ENCODE measurements at places on chromosomes 6 and 20. TPM values are rescaled to one million over a fixed set of nuclear protein-coding genes. Genes with fewer than 3 reads are reported as not detected.

DNA sequence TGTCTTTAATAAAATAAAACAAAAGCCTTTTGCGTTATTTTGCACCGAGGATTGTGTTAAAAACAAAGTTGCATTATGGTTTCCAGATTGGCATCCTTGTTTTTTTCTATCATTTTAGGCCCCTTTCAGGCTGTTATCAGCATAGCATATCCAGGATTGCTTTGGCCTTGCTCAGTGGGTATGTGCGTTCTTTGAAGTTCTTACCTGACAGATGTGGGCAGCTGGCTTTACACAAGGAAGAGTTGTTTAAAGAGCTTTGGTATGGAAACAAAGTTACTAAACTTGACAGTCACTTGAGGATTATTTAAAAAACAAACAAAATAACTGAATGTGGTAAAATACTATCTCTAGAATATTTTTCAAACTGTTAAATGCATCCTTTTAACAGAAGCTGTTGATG, 6.6 kb downstream of the VAPB start:
- H3K4me3 ChIP-seq: no peak overlapping the region
- peaks cover 61% of the 10 kb centered on the region for H3K4me1 ChIP-seq
- no peak overlapping the region for H3K27ac ChIP-seq
- no peaks in the 10 kb centered on the region for H3K27me3 ChIP-seq

PI3 gene
- total RNA-seq: not detected

DNA sequence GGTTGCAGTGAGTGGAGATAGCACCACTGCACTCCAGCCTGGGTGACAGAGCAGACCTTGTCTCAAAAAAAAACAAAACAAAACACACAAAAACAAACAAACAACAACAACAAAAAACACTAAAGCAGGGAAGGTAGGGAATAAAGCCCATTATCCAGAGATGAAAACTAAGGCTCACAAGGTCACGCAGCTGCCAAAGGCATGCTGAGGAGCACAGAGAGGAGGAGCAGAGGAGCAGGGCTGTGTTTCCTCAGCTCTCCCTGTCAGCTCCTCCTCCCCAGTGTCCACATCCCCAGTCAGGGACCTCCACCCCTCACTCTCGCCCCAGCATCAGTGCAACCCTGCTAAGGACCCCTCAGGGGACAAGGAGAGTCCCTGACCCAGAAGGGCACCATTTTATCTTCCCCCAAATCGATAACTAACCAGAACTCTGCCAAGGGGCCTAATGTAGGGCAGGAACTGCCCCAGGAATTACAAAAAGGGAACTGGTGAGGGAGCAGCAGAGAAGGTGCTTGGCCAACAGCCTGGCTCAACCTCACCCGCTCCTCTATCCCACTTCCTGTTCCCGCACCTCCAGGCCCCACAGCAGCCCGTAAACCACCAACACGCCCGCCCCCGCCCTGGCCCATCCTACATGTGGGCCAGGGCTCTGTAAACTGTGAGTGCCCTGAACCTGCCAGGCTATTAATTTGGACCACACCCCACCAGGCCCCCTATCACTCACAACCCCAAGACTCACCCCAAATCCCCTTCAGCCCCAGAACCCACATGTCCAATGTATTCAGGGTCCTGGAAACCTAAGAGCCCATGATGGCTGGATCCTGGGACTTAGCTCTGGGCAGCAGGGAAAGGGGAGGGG, 9.0 kb downstream of the TEAD3 start:
- peaks cover 4% of the 10 kb centered on the region for H3K36me3 ChIP-seq
- H3K4me3 ChIP-seq: peak overlapping the region; percentile 25
- peak overlapping the region; percentile 89 for H3K27ac ChIP-seq
- no peaks in the 10 kb centered on the region for H3K27me3 ChIP-seq
- peaks cover 68% of the 10 kb centered on the region for H3K4me1 ChIP-seq

GRCh38 chr6:107658920-107659865, 164.9 kb downstream of the SCML4 start:
- H3K36me3 ChIP-seq: no peaks in the 10 kb centered on the region
- peak overlapping the region; percentile 65 for H3K4me3 ChIP-seq
- peaks cover 40% of the 10 kb centered on the region for H3K4me1 ChIP-seq
- H3K27me3 ChIP-seq: peaks cover 4% of the 10 kb centered on the region

NKX2-2 gene
- total RNA-seq: not detected

DNA sequence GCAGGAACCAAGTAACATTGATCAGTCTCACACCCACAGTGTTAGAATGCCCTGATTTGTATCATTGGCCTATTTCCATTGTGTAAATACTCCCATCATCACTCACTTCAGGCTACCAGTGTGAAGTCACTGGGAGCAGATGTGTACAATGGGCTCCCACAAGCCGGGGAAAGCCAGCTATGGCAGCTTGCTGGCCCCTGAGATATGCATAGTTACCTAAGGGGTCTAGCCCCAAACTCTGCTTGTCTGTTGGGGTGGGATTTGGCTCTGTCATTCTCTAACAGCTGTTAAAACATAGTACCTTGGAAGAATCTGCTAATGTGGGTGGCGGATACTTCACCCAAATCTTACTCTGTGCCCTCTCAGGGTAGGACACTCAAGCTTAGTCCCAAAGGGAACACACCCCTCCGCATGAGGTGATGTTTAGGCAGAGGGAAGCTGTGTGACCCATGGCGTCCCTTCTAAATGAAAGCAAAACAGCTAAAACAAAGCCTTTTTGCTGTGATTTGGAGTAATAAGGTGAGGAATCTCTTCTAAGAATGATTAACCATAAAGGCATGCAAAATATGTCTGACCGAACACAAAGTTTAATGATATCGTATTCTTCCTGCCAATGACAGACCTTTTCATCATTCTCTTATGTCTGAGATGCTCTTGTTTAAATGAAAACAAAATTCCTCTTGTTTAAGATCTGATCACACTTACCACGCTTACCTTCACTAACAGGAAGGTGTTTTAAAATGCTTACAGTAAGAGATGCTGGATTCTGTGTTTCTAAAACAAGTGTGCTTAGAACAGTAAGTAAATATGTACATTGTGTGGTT, 45.9 kb upstream of the PXDC1 start:
- peak overlapping the region; percentile 94 for H3K27ac ChIP-seq
- H3K4me3 ChIP-seq: no peak overlapping the region
- H3K36me3 ChIP-seq: no peaks in the 10 kb centered on the region
- DNase-seq: no peak
- no peaks in the 10 kb centered on the region for H3K27me3 ChIP-seq

FHL5 gene
- not detected for total RNA-seq

DNA sequence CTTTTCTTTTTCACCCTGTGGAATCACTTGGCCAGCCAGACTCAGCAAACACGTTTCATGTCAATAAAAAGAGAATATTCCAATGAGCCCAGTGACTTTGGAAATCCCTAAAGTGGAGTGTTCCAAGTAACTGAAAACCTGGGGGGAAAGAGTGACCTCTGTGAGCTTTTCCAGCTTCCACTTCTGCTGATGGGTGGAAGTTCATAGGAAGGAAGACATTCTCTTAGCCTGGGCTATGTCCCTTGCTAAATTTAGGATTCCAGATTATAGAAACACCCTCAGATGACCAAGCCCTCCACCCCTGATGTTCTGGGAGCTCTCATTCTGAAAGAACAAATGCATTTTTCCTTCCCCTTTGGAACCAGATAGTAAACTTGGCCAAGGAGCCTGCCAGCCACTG, 44.8 kb upstream of the EDN1 start:
- H3K4me1 ChIP-seq: peaks cover 7% of the 10 kb centered on the region
- no peak overlapping the region for H3K27ac ChIP-seq
- H3K36me3 ChIP-seq: no peaks in the 10 kb centered on the region
- no peak overlapping the region for H3K4me3 ChIP-seq
- H3K27me3 ChIP-seq: no peaks in the 10 kb centered on the region

VSX1 gene
- total RNA-seq: not detected

- DNase-seq: no peak
- H3K27me3 ChIP-seq: no peaks in the 10 kb centered on the region
- H3K27ac ChIP-seq: peak overlapping the region; percentile 77
Observed at GRCh38 chr20:32681175-32682084, 7.7 kb upstream of the C20orf203 start.

DNA sequence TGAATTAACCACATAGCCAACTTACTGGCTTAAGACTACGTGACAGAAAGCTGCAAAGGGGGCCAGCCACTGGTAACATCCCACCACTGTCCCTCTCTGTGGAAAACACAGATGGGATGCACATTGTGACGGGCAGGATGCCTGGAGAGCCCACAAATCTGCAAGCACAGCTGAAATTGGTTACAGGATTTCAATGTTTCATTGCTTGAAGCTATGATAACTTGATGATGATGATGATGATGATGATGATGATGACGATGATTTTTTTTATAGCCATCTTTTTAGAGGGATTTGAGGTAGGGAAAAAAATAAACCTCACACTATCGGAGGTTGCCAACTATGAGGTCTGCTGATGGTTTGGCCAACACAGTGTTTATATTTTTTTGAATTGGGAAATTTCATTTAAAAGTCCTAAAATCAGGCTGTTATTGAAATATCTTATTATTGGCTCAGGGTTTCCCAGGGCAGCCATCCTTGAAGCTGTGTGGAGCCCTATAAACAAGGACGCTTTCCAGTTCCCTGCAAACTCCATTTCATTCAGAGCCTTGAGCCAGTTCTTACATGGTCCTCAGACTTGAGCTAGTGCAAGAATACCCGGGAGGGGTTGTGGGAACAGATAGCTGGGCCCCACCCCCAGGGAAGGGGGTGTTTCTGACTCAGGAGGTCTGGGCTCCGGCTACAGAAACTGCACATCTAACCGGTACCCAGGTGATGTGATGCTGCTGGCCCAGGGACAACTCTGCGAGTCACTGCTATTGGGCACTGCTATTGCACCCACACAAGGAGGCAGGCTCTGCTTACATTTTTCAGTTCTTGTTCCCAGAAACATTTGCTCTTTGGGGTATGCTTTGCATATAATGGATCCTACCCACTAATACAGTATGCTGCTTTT, 27.1 kb downstream of the BCAS1 start:
- H3K4me1 ChIP-seq: peaks cover 12% of the 10 kb centered on the region
- H3K4me3 ChIP-seq: no peak overlapping the region
- no peak for DNase-seq
- peaks cover 2% of the 10 kb centered on the region for H3K27me3 ChIP-seq
- H3K27ac ChIP-seq: no peak overlapping the region

GPANK1 gene
- 12.0 TPM for total RNA-seq

SLC2A10 gene
- 43.5 TPM for total RNA-seq

POPDC3 gene
- total RNA-seq: 3.4 TPM

DNA sequence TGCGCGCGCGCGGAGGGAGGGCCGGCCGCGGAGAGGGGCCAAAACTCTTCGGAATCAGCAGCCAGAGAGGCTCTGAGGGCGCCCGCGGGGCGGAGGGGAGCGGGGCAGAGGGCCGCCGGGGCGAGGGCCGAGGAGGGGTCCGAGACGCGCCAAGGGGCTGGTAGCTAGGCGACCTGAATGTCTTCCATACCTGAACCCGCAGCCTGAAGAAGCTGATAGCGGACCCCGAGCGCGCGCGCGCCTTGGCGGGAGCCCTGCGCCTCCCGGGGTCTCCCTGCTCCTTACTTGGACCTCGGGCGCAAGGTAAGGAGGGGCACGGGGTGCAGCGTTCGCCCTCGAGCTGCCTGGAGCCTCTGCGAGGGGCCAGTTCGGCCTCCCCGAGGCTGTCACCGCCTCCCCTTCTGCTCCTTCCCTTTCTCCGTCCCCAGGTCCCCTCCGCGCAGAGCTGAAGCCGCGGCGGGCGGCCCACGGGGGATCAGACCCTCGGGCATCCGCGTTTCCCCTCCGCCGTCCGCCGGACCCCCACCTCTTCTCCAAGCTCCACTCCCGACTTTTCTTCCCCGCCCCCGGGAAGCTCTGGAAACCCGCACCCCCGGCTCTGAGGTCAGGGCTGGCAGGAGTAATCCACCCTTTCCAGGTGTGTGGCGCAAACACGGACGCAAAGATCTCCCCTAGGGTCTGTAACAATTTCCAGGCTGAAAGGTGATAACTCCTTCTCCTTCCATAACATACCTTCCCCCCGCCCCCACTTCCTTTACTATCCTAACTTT, 13.1 kb upstream of the DEK start:
- DNase-seq: no peak
- H3K4me3 ChIP-seq: peak overlapping the region; percentile 71
- peaks cover 10% of the 10 kb centered on the region for H3K27me3 ChIP-seq
- peaks cover 31% of the 10 kb centered on the region for H3K4me1 ChIP-seq

DNA sequence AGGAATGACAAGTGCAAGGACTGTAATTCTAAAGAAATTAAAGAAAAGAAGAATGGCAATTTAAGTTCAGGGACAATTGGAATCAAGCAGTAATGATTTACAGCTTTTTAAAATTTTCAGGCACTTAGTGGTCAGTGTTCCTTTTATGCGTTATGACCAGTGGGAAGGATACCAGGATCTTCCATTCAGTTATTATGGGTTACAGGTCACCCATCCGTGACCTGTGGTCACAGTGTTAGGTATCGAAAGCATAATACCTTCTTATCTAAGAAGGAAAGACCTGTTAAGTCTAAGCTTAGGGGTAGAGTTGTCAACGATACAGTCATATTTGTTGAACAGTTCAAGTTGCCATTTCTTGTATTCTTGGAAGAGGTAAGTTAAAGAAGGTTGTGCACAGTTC, 253.8 kb downstream of the LAMA2 start:
- no peak for DNase-seq
- no peaks in the 10 kb centered on the region for H3K36me3 ChIP-seq
- no peak overlapping the region for H3K27ac ChIP-seq

- no peak overlapping the region for H3K27ac ChIP-seq
- H3K27me3 ChIP-seq: peaks cover 43% of the 10 kb centered on the region
- H3K4me1 ChIP-seq: peaks cover 2% of the 10 kb centered on the region
- H3K36me3 ChIP-seq: no peaks in the 10 kb centered on the region
- DNase-seq: no peak
Observed at GRCh38 chr20:64157878-64158277, 6.4 kb upstream of the MYT1 start.

- no peak for DNase-seq
- H3K27me3 ChIP-seq: no peaks in the 10 kb centered on the region
- H3K36me3 ChIP-seq: peaks cover 5% of the 10 kb centered on the region
- no peak overlapping the region for H3K27ac ChIP-seq
- peaks cover 26% of the 10 kb centered on the region for H3K4me1 ChIP-seq
Observed at GRCh38 chr6:73713426-73714147, 17.6 kb downstream of the CD109 start.

All from chondrocyte (in vitro differentiated cells).